Fibroblast of villous mesenchyme (primary cell): ENCODE measurements at places on chromosomes 3 and 15. TPM values are rescaled to one million over a fixed set of nuclear protein-coding genes. Genes with fewer than 3 reads are reported as not detected.

- DNase-seq: peak; percentile 95
These were observed 60.5 kb downstream of the ITGB5 start for GRCh38 chr3:124826703-124827102.

DNA sequence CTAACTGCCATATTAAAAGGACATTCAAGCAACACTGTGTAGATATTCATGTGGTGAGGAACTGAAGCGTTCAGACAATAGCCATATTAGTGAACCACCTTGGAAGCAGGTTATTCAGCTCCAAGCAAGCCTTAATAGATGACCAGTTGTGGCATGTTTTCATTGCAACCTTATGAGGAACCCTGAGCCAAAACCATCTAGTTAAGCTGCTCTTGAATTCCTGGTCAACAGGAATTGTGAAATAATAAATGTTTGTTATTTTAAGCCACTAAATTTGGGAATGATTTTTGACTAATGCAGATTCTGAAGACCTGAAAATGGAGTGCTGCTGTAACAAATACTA lies 73.0 kb downstream of the SPRED1 start:
- peak; percentile 17 for DNase-seq

ADAMTS17 gene
- under 0.01 and 0.32 TPM in 2 replicates for total RNA-seq

SPTBN5 gene
- 0.32 and 0.43 TPM in 2 replicates for total RNA-seq

DNA sequence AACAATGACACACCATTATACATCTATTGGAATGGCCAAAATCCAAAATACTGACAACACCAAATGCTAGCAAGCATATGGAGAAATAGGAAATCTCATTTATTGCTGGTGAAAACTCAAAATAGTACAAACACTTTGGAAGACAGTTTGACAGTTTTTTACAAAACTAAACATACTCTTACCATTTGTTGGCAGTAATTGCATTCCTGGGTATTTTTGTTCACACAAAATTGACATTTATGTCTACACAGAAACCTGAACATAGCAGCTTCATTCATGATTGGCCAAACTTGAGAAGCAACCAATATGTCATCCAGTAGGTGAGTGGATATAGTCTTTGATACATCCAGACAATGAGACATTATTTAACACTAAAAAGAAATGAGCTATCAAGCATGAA lies 489.9 kb downstream of the PLOD2 start:
- DNase-seq: no peak

GRCh38 chr15:101112336-101113113 lies 139.3 kb downstream of the CHSY1 start:
- no peak for DNase-seq

DNA sequence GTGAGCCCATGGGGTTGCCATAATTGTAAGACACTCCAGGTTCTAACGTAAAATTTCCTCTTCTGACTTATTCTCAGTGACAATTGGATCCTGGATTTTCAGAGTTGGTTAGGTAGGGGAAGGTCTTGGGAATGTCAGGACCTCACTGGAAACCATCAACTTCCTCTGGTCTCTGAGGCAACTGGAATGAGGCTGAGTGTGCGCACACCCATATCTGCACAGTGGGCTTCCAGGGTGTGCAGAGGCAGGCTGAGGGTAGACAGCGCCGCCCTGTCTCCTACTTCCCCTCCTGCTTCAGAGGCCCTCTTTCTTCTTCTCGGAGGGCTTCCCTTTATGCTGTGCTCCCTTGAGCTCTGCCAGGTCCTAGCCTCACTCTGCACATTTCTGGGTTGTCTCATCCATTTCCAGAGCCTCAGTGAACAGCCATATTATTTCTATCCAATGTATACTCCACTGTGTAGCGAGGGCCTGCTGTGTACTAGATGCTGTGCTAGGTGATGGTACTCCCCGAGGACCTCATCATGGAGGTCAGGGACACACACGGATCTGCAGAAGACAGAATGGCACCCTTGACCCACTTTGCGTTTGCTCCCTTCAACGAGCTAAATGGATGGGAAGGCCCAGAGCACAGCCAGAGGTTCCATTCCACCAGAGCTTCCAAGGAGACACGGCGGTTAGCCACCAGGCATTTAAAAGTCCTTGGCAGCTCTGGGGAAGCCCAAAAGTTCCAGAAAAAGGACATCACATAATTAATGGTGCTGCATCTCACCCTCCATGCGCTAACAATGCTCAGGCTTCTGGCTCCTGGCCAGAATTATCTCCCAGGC lies 18.3 kb downstream of the ACAA1 start:
- DNase-seq: no peak

- DNase-seq: no peak
These were observed 38.5 kb upstream of the MELTF start for GRCh38 chr3:197068077-197068476.

GRCh38 chr3:55789516-55789915 lies 302.4 kb upstream of the WNT5A start:
- no peak for DNase-seq

DNA sequence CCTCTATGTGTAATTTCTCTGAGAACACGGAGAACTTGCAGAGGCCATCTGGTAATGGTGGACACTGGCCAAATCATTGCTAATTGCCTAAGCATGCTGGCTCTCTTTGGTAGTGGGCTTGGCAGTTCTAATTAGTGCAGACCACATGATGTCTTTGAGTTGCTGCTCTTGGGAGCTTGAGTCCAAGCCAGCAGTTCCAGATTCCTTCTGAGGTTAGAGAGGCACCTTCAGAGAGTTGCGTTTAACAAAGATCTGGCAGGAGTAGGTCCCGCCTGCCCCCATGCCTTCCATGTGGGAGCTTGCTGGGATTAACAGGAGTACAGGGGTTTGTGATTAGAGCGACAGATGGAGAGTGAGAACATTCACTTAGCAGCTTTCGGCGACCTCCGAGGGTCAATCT lies 449.0 kb upstream of the LMCD1 start:
- no peak for DNase-seq

DNA sequence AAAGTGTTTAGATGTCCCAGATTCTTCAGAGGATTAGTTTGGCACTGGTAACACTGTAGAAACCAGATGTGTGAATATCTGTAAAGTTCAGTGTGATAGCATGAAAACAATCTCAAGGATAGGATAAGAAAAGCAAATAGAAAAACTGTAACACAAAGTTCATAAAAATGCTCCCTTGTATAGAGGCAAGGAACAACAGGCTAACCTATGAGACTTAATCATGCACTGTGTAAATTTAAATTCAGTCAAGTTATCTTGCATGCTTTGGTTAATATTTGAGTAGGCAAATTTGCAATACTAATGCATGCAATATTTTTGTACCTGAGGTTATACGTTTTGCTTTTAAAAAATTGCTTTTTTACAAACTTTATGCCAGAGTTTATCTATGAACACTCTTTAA lies 144.4 kb downstream of the USP13 start:
- DNase-seq: peak; percentile 36

C2CD4B gene
- total RNA-seq: not detected in 2 replicates

DNA sequence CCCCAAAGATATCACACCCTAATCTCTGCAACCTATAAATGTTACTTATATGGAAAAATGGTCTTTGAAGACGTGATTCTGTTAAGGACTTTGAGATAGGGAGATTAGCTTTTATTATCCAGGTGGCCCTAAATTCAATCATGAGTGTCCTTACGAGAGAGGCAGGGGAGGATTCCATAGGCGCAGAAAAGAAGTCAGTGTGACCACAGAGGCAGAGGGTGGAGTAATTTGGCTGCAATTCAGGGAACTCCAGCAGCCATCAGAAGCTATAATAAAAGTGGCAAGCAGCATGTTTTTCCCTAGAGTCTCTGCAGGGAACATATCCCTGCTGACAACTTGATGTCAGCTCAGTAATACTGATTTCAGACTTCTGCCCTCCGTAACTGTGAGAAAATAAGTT lies 315.2 kb upstream of the ROBO2 start:
- DNase-seq: no peak

- DNase-seq: peak; percentile 52
These were observed 303.0 kb upstream of the TPM1 start for GRCh38 chr15:62739507-62739906.

DNA sequence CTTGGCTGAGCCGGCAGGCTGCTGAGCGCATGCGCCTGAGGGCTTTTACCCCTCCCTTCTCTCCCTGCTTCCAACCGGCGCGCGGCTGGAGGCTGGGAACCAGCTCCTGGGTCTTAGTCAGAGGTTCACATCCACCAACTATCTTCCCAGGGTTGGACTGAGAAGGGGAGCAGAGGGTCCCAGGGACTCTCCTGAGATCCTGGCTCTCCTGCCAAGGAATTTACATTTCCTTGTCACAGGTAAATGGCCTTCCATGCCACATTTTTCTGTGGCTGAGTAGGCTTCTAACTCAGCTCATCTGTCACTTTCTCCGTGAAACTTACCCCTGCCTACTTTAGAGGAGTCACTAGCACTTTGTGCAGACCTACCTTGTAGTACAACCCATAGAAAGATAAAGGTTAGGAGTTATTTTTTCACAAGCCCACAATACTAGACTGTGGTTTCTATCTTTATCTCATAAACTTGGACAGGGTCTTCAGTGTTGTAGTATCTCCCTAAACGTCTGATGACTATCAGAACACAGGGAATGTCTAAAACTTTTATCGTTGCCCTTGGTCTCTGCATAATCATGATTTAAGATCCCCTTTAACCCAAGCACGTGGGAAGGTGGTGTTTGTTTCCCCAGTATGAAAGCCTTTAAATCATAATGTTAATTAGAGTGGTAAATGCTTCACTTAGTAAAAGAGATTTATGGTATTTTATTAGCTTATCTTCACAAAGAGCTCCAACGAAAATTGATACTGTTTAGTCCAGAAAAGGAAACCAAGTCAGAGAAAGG lies 638 bp upstream of the TBC1D5 start:
- no peak for DNase-seq

DNA sequence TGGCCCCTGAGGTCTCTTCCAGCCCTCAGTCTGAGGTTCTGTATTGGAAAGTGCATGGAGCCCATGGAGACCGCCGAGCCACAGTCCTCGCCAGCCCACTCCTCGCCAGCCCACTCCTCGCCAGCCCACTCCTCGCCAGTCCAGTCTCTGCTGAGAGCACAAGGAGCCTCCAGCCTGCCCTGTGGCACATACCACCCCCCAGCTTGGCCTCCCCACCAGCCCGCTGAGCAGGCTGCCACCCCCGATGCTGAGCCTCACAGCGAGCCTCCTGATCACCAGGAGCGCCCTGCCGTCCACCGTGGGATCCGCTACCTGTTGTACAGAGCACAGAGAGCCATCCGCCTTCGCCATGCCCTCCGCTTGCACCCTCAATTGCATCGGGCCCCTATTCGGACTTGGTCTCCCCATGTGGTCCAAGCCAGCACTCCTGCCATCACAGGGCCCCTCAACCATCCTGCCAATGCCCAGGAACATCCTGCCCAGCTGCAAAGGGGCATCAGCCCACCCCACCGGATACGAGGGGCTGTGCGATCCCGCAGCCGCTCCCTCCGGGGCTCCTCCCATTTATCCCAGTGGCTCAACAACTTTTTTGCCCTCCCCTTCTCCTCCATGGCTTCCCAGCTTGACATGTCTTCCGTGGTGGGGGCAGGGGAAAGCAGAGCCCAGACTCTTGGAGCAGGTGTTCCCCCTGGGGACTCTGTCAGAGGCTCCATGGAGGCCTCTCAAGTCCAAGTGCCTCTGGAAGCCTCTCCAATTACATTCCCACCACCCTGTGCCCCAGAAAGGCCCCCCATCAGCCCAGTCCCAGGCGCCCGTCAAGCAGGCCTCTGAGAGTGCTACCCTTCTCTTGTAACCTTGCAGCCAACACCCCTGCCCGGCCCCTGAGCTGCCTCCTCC lies 40.9 kb downstream of the PML start:
- DNase-seq: no peak

DNA sequence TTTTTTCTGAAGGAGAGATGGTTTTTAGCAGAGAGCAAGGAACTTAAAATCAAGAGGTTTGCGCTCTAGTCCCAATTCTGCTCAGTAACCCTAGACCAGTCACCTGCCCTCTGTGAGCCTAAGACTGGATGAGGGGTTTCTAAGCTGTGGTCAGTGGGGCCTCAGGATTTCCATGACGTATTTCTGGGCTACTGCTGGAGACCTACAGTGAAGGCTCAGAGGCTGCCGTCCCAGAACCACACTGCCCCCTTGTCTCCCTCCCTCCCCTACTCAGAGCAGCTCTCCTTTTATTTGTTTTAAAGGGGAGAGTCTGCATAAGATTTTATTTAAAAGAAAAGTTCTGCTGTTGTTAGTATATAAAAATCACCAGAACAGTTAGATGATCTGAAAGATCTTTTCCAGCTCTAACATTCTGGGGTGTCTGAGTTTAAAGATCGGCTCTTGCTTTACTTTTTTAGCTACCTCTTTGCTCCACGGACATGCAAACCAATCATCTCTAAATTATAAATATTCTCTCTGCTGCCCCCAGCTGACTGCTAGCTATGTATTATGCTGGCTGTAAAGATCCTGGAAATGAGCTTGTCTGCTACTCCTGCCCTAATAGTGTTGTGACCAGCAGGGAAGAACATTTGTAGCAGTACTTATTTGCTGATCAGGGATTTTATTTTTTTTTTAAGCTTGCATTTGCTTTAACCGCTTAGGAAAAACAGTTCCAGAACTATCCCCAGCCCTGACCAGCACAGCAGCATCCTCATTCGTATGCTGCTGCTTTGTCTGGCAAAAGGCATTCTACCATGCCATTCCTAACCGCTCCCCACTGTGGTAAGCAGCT lies 28.6 kb upstream of the NDUFB4 start:
- peak; percentile 47 for DNase-seq

DAZL gene
- total RNA-seq: not detected in 2 replicates

DNA sequence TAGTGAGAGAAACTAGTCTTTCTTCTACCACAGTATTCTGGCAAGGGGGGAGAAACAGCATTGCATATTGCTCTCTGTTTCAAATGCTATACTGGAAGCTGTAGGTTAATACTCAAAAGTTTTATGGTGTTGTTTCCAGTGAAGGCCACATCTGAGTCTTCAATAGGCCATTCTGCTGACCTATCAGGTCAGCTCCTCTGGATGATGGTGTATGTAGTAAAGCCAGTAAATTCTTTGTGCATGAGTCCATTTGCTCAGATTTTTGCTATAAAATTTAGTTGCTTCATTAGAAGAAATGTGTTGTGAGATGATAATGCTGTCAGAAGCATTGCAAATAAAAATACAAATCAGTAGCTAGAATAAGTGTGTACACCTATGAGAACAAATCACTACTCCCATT lies 64.9 kb upstream of the RBMS3 start:
- DNase-seq: peak; percentile 57

DNA sequence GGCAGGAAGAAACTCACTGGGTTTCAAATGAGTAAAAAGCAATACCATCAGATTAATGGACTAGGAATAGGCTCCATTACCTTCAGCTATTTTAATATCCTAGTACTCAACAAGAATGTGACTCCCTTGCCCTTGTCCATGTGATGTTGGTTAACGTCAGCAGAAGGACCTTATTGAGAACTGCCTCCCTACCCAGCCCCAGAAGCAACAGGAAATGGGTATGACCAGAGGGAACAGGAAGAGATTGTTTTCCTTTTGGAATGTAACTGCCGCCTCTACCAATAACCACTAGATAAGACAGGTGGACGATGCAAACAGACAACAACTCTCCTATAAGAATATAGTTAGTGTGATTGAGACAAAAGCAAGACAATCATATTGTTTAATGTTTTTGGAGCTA lies 10.4 kb upstream of the MME start:
- DNase-seq: peak; percentile 86

GRCh38 chr15:52136442-52136980 lies 23.9 kb upstream of the BCL2L10 start:
- DNase-seq: peak; percentile 61
